ENCODE measurements at places on chromosomes 7 and 10.

GRCh38 chr10:85608706-85609105 lies 757.9 kb downstream of the GRID1 start:
- no peak for DNase-seq

- no peak for DNase-seq
Measured at GRCh38 chr7:134469622-134470021, 10.7 kb upstream of the AKR1B1 start.

GRCh38 chr10:80582286-80582960 lies 44.7 kb downstream of the SH2D4B start:
- DNase-seq, result no peak

DNA sequence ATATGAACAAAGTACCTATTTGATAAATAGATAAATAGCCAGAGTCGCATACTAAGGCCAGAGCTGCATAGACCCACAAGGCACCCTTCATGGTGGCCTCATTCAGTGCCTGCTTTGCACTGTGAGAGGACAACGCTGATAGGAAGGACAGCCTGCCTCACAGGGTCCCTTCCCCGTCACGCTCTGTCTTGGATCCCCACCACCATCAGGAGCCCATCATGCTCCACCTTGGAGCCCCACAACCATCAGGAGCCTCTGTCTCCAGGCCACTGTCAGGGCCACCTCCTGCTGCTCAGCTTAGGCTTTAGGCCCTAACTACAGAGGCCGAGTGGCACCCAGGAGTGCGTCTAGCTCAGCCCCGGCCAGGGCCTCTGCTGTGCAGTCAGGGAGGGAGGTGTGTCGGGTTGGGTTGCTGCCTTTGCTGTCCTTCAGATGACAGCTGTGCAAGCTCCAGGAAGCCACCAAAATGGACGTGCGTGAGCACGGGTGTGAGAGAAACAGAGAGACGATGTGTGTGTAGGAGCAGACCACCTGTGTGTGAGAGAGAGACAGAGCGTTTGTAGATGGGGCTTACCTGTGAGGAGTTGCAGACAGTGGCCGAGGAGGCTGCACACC lies 516.9 kb downstream of the GLRX3 start:
- DNase-seq, result no peak

DNA sequence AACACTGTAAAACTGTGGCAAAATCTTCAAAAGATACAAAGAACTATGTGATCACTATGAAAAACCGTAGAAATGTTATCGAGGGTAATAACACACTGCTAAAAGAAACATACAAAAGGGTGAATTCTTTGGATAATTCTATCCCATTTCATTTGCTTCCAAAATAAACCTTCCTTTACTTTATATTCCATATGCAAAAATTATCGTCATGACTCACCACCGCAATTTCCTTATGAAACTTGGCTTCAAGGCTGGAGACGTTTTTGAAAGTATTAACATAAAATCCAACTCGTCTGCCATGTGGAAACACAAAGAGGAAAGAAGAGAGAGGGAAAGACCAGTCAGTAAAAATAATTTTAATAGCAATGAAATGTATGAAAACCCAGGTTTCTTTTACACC lies 165.2 kb downstream of the AMPH start:
- no peak for DNase-seq

- no peak for DNase-seq
Measured at GRCh38 chr10:119377451-119377957, 165.0 kb downstream of the RGS10 start.

Data from activated CD8-positive, alpha-beta memory T cell treated with anti-CD3 and anti-CD28 coated beads for 48 hours (primary cell).